Neuronal stem cell (in vitro differentiated cells): ENCODE measurements at places on chromosomes 3 and 15.

GRCh38 chr3:124800511-124801258, 70.4 kb downstream of the UMPS start:
- no peak for DNase-seq

GRCh38 chr15:79527821-79528220, 95.7 kb downstream of the MINAR1 start:
- DNase-seq, result no peak

DNA sequence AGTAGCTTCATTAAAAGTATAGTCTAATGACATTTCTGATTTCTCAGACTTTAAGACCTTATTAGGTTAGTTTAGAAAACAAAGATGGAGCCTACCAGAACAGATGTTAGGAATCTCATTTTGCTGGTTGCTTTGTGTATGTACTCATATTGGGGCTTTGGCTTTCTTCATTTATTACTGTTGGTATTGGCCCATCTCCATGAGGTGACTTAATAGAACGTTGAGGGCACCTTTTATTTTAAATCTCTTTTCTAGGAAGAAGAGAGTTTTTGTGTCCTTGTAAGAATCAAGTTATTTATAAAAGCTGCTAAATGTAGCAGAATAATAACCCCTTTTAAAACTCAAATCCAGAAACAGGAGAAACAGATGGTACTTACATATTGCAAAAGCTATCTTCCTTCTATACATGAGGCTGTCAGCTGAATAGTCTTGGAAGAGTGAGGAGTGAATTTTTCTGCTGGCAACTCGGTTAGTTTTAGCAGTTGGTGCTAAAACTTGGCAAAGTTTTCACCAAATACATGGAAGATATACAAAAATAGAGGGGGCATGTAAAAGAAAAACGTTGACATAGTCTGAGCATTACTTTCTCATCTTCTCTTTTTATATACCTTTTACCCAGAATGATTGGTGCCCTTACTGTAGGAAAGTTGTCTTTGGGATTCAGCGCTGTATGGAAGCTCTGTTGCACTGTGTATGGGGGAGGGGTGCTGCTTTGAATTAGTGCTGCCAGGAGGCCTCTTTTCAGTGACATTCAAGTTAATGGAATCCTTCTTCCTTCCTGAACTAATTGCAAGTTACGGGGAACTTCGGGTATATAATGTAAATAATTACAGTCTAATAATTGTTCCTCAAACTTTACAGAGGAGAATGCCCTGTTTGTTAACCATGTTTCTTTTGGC, 35.8 kb downstream of the CTNNB1 start:
- no peak for DNase-seq

DNA sequence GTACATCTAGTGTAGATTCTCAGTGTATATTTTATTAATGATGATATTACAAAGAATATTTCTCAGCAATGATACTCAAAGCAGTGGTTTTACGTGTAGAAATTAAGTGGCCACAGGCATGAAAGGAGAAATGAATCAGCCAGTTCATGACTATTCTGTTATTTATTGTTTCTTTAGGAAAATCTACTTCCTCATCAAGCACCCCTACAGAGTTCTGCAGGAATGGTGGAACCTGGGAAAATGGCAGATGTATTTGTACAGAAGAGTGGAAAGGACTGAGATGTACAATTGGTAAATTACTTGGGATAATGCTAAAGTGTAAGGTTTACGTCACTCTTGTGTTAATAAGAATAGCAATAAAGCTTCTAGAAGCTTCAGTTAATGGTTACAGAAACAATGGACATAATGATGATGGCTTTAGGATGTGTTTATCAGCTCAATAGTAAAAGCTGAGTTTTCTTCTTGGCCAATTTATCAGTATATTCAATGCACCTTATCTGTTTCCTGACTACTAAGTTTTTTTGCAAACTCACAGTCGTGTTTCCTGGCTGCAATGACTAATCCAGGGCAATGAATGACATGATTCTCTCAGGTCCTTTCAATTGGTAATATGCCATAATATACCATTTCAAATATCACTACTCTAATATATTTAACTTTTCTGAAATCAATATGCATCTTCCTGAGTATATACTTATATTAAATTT, 20.2 kb downstream of the ADGRG7 start:
- DNase-seq, result no peak

- DNase-seq, result no peak
Measured at GRCh38 chr15:70753101-70753829, 10.1 kb downstream of the UACA start.

DNA sequence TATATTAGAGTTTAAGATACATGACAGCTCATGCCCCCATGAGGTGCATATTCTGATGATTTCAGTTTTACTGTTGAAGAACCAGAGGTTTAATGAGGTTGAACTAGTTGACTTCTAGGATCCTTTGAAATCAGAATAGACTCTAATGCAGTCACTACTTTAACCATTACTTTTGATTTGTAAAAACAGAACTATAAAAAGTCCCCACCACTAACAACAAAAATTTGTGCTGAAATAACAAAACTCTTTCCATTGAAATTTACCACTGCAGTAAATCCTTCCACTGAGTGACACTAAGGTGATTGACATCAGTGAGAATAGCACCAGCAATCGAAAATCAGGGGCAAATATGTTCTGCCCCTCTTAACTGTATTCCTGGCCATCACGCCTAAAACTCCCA, 214.1 kb downstream of the SHQ1 start:
- DNase-seq, result no peak
